CD14-positive monocyte (primary cell): ENCODE measurements at places on chromosomes 2 and 18. TPM values are rescaled to one million over a fixed set of nuclear protein-coding genes. Genes with fewer than 3 reads are reported as not detected.

DNA sequence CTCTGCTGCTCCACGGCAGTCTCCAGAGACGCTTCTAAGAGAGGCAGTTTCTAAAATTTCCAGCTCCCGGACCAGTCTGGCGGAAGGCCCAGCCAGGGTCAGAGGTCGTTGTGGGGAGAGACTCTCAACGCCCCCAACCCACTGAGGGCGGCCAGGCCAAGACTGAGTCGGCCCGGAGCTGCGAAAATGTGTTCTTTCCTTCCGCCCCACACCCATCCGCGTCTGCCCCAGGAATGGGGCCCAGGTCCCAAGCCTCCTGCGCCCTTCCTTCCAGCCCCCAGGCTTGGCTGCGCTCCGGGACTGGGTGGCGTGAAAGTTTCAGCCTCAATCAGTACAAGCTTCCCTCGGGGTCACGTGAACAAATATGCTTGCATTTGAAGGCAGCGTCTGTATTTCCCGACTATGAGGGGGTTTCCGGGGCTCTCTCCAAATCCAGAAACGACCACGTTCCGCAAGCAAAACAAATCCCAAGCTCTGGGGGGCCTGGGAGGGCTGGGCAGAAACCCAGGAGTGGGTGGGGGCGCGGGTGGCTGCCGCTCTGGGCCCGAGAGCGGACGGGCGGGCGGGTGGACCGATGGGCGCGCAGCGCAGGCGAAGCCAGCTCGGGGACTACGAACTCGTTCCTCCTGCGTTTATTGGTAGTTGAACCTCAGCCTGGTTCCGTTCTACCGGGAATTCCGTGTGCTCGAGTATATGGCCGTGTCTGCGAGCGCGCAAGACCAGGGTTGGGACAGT lies 3.3 kb downstream of the HOXD3 start:
- no peak for DNase-seq

The NCKAP5 gene
- polyA plus RNA-seq: not detected

GRCh38 chr18:48819781-48820482 lies 130.8 kb downstream of the SMAD7 start:
- DNase-seq: no peak

The TMEM163 gene
- polyA plus RNA-seq: not detected

- no peak for DNase-seq
Observed at GRCh38 chr2:236841389-236841788, 244.3 kb upstream of the COPS8 start.

GRCh38 chr2:181991171-181991885 lies 5.7 kb downstream of the PPP1R1C start:
- peak; percentile 55 for DNase-seq

DNA sequence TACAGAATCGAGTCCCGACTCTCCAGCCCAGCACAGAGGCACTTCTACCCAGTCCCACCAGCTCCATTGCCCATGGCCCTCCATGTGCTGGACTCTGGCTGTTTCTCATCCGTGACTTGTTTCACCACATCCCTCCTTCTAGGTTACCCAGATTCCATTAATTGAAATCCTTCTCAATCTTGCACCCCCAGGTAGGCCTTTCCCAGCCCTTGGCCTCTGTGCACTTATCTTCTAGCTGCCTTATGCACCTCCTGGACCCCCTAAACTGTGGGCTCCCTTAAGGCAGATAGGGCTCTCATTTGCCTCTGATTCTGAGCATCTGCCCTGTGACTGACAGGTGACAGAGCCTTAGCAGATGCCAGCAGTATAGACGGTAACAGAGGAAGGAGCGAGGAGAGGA lies 9.2 kb downstream of the MYCN start:
- DNase-seq: no peak
